NCI-H1105 (cell line): ENCODE measurements at places on chromosomes 6 and 20.

GRCh38 chr6:5680095-5680494 is 326.6 kb downstream of the NRN1 start:
- no peak for DNase-seq

DNA sequence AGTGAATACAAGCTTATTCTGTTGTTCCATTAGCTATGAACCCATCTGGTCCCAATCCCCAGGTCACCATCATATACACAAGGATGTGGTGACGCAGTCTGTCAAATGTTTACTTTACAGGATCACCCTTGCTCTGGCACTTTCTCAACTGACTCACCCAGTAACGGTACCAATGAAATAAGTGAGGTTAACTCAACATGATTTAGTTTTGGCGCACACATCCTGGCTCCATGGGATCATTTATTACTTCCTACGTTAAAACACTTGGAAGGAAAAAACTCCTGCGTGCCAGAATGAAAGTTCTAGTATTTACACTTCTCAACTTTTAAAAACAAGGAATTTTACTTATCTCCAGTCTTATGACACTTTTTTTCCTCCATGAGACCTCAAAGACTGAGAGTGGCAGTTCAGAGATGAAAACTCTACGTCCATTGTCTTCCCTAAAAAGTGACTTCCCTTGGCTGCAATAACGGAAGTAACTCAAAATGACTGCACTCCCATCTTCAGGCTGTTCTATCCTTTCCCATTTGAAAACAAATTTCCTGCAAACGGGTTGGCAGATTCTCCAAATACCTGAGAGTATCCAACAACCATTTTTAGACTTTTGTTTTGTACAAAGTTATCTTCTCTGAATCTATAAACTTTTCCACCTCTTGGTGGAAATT is 15.9 kb downstream of the AGPAT4 start:
- DNase-seq: no peak

DNA sequence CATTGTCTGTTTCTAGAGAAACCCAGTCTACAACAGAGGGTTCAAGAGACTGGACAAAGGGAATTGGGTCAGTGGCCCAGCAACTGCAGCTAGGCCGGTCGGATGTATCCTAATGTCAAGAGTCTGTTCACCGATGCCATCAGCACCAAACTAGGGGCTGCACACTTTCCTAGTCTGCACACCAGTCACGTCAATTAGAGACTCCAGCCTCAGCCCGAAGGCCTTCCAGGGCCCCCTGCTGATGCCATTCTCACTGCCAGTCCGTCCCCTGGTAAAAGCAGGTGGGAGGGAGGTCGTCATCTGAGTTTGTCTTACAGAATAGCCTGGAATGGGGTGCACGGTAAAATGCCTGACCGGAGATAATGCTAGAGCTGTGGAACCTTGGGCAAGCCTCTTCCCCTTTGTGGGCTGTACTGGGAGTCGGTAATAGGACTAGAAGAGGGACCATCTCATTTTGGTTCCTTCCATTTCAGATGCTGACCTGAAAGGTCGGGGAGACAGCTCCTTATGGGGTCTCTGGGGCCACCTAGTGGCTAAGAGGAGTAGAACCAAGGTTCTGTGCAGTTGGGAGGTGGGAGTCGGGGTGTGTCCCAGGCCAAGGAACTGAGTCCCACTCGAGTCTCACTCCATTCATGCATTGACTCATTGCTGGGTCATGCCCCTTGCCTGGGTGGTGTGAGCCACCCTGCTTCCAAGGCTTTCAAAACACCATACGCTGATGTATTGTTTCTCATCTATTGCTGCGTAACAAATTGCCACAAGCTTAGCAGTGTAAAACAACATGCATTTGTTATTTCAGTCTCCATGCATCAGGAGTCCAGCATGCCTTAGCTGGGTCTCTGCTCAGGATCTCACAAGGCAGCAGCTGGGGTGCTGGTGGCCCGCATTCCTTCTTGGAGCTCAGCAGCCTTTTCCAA is 5.1 kb downstream of the SOX12 start:
- DNase-seq: peak; percentile 57

DNA sequence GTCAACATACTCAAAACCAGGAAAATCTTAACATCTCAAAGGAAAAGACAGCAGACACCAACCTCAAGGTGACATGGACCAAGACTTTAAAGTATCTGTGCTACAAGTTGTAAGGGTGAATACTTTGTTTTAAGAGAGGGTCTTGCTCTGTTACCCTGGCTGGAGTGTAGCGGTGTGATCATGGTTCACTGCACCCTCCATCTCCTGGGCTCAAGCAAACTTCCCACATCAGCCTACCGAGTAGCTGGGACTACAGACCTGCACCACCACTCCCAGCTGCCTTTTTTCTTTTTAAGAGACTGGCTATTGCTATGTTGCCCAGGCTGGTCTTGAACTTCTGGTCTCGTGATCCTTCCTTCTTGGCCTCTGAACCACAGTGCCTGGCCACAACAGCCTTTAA is 9.7 kb downstream of the AMD1 start:
- DNase-seq: no peak

DNA sequence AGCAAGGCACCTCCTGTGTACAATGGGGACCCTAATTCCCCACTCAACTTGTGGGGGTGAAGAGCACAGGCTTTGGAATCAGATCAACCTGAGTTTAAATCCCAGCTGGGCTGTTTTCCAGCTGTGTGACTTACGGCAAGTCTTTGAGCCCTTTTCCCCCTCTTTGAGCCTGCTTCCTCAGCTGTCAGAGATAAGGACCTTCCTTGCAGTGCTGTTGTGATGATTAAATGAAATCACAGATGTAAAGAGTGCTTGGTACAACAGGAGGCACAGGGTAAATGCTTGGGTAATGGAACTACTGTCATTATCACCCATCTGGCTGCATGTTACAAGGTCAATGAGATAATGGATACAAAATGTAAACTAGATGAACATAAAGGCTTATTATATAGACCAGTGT is 3.2 kb downstream of the SNX21 start:
- no peak for DNase-seq

- DNase-seq: no peak
Measured at GRCh38 chr6:169085466-169085865, 168.2 kb downstream of the THBS2 start.

- DNase-seq: no peak
Measured at GRCh38 chr20:36268440-36269342, 32.4 kb downstream of the AAR2 start.

GRCh38 chr20:40953856-40954255 is 74.8 kb upstream of the TOP1 start:
- DNase-seq: no peak

- DNase-seq: no peak
Measured at GRCh38 chr6:90382760-90383159, 86.1 kb upstream of the BACH2 start.

DNA sequence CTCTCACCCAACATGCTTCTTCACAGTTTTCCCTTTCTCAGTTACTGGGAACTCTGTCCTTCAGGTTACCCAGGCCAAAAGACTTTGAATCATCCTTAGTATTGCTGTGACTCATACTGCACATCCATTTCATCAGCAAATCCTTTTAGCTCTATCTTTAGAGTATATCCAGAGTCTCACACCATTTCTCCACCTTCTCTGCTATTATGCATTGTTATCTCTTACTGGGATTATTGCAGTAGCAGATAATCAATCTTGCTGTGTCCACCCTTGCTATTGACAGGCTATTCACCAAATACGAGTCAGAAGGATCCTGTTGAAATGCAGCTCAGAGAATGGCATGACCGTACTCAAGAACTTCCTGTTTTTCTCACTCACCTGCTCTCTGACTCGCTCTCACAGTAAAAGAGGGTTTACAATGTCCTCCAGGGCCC is 57.3 kb downstream of the BCKDHB start:
- DNase-seq: no peak

DNA sequence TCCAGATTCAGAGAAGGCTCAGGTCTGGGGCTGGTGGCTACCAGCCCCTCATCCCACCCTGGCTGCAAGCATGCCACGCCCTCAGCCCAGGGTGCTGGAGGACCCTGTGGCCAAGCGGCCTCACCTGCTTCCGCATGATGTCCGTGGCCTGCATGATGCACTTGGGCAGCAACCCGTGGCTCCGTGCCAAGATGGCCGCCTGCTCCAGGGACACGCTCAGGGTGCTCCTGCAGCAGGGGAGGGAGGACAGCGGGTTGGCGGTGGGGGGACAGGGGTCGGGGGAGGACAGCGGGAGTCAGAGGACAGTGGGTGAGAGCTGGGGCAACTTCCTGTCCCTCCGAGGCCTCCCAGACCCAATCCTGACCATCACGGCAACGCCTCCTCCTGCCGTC is 200.1 kb downstream of the PREX1 start:
- DNase-seq: no peak

- no peak for DNase-seq
Measured at GRCh38 chr6:33198853-33199436, 1.5 kb downstream of the RXRB start.

GRCh38 chr6:25874118-25874517 is at the start of gene SLC17A3:
Gene SLC17A3, minus strand, starts transcription at chr6:25874243. Its CDS starts 5,856 bp downstream, at chr6:25868387.
- no peak for DNase-seq

DNA sequence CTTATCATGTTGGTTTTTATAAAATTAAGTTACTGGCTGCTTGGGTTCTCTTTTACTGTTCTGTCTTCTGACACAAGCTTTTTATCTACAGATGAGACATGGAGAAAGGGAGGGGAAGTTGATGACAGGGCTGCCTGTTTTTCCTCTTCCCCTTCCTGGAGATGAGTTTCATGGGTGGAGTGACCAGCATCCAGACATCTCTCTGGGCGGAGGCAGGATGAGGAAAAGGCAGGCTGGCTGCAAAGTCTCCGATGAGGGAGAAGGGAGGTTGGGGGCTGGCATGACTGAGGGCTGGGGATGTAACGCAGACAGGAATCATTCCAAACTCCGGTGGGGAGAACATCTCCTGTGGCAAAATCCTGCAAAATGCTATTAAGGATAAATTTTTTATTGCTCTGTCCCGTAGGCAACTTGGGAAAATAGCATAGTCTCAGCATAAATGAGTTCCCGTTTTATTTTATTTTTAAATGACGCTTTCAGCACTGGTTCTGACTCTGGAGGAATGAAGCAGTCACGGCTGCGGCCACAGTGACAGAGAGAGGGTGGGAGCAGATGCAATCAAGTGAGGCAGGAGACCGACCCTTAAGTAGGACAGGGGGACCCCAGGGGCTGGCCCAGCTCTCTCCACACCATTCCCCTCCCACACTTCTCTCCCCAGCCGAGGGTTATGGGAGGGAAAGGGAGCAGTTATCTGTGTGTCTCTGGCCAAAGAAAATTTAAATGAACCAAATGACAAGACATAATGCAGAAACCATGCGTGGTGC is 108.8 kb upstream of the PMEPA1 start:
- DNase-seq: no peak

DNA sequence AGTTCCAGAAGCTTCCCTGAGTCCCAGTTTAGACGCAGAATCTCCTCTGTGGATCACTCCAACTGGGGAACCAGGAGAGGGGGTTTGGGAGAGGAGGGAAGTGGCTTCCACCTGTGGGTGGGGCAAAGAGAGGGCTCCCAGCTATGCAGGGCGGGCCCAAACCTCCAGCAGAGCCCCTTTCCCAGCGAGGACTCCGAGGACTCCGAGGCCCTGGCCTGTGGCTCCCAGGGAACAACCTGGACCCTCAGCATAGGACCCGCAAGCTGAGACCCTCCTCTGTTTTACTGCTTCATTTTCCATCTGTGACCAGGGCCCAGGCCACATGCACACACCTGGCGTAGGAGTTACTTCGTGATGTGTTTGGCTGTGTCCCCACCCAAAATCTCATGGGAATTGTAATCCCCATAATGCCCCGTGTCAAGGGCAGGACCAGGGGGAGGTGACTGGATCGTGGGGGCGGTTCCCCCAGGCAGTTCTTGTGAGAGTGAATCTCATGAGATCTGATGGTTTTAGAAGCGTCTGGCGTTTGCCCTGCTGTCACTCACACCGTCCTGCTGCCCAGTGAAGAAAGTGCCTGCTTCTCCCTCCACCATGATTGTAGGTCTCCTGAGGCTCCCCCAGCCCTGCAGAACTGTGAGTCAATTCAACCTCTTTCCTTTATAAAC is 27.9 kb downstream of the NTSR1 start:
- DNase-seq: no peak

DNA sequence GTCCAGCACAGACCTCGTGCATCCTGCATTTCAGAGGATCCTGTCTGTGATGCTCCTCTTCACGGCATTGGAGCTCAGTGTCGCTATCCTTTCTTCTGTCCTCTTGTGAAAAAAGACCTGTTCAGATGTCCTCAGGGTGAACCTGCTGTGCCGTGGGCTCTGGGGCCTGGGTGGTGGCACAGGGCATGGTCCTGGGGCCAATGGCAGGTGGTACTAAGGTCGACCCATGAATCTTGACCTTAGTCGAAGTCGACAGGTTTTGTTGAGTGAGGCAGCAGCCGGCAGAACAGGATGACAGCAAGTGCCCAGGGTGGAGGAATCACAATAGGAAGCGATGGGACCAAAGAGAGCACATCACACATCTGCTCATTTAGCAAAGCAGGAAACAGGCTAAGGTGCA is 22.0 kb upstream of the MAS1L start:
- no peak for DNase-seq

DNA sequence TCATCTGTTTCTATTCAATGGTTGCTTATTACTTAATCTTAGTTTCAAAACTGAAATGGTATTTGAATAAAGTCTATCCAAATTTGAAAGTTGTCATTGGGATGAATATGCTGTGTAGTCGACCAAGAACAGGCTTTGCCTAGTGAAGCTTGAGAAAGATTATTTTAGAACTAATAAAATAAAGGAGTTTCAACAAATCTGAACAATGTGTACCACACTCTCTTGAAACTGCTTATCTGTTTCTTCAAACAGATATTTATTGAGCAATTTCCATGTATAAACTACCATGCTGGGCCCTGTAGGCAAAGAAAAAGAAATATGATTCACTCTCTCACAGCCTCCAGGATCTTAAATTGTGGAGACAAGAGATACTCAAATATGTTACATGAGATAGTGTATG is 174.4 kb downstream of the OGFRL1 start:
- no peak for DNase-seq
